ENCODE measurements at places on chromosomes 1 and 21.

DNA sequence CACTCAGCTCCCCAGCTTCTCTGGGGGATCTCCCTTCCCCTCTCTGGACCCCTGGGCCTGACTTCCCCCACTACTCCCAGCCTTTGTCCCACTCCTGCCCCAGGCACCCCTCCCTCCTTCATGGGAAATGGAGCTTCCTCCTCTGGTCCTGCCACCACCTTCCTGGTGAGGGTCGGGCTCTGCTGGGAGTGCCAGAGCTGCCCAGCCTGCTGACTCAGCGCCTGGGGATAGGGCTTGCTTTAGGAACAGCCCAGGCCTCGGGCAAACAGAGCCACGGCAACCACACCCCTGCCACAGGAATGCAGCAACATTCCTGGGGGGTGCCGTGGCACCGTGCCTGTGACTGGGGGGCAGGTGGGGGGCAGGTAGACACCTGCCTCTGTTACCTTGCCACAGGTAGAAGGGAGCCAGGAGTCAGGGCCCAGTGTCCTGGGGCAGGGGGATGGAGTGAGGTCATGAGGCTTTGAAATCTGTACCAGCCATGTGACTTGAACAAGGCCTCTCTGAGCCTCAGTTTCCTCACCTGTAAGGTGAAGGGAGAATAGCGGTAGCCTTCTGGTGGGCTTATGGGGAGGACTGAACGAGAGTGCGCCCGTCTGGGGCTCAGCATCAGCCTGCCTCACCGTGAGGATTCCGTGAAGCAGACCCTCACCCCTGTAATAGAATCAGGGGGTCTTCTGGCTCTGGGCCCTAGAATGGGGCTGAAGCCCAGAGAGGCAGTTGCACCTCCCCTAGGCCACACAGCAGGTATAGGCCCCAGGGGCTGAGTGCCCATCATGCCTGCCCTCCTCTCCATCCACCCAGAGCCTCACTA, 17.8 kb upstream of the EPHA2 start:
- DNase-seq: no peak

- no peak for DNase-seq
These were observed 4.9 kb downstream of the PRKAB2 start for GRCh38 chr1:147167365-147167764.

- DNase-seq: no peak
These were observed 28.5 kb upstream of the CASZ1 start for GRCh38 chr1:10824821-10825540.

DNA sequence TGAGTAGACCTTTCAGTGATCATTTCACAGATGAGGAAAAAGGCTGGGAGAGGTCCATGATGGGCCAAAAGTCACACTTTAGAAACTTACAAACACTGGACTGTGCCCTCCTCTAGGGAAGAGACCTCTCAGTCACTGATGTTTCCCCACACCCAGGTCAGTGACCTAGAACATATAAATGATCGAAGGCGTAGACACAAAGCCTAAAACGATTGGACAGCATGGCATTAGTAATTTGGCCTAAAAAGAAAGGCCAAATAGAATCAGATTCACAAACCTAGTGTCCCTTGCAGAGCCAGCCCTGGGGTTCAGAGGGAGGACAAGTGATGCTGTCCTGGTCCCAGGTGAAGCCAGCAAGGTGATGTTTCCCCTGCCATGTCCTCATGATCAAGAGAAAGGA, 27.7 kb downstream of the TRABD2B start:
- no peak for DNase-seq

- no peak for DNase-seq
These were observed 115.3 kb upstream of the IFFO2 start for GRCh38 chr1:19071674-19072281.

GRCh38 chr1:163273766-163274441, 47.9 kb upstream of the NUF2 start:
- no peak for DNase-seq

DNA sequence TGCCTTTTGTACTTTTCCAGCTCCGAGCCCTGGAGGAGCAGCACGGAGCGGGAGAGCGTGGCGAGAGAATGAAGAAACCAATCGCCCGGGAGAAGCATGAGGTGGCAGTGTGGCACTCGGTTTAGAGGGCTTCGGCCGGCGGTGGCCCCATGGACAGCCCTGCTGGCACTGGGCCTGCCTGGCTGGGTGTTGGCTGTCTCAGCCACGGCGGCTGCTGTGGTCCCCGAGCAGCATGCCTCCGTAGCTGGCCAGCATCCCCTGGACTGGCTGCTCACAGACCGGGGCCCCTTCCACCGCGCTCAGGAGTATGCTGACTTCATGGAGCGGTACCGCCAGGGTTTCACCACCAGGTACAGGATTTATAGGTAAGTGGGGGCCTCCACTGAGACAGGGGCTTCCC, 59.0 kb downstream of the BRINP2 start:
- DNase-seq: no peak

- DNase-seq: no peak
These were observed 98.8 kb downstream of the RABGAP1L start for GRCh38 chr1:174258148-174258550.

GRCh38 chr1:59446257-59446901, 149.5 kb downstream of the FGGY start:
- no peak for DNase-seq

DNA sequence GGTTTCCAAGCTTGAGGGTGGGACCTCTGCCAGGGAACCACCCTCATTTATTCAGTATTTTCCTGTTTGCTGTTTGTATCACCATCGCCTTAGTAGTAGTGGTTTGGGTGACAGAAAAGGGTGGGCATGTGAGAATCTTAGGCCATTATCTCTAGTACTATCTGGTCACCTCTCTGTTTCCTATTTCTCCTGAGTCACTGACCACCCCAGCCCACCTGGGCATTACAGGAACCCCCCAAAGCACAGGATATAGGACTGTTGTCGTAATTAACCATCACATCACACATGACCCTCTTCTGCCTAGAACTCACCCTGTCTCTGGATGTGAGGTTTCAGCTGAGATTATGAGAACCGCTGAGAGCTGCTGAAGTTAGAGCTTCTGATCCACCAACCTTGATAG, 60.4 kb downstream of the IL23R start:
- DNase-seq: no peak

DNA sequence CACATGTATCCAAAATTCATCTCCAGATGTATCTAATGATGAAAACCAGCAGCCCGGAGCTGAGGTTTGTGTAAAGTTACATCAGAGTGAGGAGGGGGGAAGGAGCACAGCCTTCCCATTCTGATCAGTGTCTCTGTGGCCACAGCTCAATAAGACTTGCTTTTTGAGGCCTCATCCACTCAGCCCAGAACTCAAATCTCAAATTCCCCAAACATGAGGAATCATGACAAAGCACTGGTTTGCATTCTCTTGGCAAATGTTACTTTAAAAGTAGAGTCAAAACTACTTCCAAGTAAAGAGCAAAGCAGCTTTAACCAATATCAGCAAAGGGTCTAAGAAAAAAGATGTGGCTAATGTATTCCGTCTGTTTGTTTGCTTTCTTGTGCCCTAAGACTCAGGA, 30.9 kb downstream of the CCN1 start:
- DNase-seq: no peak

GRCh38 chr1:236451796-236452373, 57.8 kb downstream of the EDARADD start:
- peak; percentile 29 for DNase-seq

GRCh38 chr1:32336963-32337675, 1.1 kb upstream of the MARCKSL1 start:
- no peak for DNase-seq

DNA sequence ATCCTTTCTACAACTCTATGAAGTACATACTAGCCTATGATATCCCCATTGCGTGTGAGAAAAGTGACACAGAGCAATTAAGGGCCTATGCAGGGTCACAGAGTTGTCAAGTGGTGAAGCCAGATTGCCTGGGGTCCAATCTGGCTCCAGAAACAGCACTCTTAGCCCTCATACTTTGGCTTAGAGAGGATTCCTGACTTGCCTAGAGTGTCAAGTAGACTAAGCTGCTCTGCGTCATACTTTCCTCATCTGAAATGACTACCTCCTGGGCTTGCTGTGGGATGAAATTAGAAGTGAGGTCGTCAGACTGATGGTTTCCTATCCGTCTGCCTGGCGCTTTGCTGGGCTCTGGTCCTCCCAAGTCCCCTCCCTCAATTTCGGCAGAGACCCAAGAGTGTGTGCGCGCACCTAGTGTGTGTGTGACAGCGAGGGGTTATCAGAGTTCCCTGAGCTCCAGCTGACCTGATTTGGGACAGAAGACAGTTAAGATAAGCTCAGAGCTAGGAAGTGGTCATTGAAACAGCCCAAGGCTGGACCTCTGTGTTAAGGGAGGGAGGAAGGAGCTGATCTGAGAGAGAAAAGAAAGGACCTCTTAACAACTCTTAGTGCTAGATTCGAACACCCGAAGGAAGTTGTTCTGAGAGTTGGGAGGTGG, 5.4 kb upstream of the NUAK2 start:
- no peak for DNase-seq

- DNase-seq: no peak
These were observed 39.7 kb upstream of the KCNA3 start for GRCh38 chr1:110714374-110714995.

DNA sequence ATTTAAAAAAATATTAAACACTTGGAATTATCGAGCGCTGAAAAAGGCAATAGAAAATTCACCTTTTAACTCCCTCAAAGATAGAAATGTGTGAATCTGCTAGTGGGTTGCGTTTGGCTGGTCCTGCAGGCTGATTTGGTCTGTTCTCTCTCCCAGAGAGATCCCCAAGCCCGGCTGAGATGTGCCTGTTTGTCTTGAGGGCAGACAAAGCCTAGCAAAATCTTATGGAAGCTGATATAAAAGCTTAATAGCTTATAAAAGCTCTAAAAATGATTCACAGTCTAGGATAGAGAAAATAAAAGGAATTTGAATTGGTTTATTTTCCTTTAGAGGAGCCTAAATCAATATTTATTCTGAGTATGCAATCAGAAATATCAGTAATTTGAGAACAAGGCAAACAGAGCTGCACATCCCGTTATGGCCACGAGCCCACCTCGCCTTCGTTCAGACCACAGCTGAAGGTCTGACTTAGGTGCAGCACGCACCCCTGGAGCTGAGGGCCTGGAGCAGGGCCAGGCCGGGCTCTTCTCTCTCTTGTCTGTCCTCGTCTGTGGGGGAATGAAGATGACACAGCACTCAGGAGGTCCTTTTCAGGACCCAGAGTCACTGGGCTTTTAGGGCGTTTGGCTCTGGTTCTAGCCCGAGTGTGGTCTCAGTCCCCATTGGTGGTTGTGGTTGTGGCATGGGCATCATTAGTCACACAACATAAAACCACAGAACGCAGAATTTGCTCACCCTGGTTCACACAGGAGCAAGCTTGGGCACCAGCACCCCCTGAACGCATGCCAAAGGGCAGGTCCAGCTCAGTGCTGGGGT, 18.6 kb downstream of the PDE9A start:
- no peak for DNase-seq

DNA sequence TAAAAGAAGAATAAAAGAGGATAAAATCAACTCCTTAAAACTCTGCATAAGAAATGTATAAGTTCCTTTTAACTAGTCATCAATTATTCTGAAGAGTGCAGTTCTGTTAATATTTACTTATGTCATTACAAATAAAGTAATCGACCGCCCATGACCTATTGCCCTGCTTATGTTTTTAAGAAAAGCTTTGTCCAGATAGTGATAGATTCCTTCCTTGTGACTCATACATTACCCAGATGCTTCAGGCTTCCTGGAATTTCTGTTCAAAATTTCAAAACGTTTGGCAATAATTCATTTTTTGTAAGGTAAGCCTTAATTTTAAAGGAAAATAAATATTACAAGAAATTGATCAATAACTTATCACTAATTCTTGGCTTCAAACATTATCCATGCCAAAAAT, 918.2 kb upstream of the ADGRL2 start:
- no peak for DNase-seq

- no peak for DNase-seq
These were observed 63.3 kb upstream of the LRRC8D start for GRCh38 chr1:89757532-89757931.

DNA sequence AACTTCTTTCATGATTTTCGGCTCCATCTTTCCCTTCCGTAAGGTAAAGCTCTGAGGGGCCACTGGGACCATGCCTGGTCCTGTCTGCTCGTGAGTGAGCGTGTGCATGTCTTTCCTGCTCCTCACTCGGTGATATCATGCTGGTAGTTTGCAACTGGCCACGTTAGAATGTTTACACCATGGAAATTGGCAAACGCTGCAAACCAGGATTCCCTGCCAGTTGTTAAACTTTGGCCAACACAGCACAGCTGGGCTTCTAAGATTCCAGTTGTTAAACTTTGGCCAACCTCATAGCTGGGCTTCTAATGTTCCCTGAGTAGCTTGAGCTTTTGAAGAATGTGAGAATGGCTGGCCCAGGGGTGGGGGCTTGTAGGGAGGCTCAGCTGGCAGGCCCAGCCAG, 68.0 kb upstream of the ACTL8 start:
- DNase-seq: no peak

- no peak for DNase-seq
These were observed 3.5 kb upstream of the TSPAN1 start for GRCh38 chr1:46171351-46171750.

DNA sequence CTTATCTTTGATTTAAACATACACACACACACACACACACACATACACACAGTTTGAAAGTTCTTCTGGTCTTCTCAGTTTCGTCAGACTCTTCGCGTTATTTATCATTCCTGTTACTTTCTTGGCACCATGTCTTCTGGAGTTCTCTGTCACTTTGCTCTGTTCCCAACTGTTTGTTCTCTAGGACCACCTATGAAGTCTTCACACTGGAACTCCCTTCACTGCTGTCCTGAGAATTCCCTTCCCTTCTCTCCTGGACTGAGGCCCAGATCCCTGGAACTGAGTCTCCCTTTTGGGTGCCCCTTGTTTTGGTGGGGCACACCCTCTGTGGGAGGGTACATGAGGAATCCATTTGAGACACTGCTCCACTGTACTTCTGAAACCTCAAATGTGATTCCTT, 30.5 kb downstream of the ALG14 start:
- DNase-seq: no peak

GRCh38 chr1:246157516-246157915, 349.6 kb downstream of the SMYD3 start:
- DNase-seq: no peak

GRCh38 chr1:60891281-60891680, 191.1 kb upstream of the NFIA start:
- DNase-seq: no peak

Measured in stimulated activated CD8-positive, alpha-beta memory T cell treated with anti-CD3 and anti-CD28 coated beads, Interleukin-4, amount 100 ng/mL, for 1 hour (primary cell).